Stimulated activated CD8-positive, alpha-beta memory T cell treated with anti-CD3 and anti-CD28 coated beads, Interleukin-15, amount 100 ng/mL, for 1 hour (primary cell): ENCODE measurements at places on chromosomes 3 and 15.

DNA sequence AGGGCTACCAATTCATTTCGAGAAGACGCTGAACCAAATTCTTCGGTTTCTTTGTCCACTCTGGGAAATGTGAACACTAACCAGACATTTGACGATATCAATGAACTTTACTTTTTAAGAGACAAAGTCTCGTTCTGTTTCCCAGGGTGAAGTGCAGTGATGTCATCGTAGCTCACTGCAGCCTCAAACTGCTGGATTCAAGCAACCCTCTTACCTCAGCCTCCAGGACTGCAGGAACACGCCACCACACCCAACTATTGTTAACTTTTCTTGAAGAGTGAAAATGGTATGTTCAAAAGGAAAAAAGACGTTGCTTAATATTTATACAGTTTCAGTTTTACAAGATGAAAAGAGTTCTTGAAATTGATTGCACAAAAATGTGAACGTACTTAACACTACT is 30.6 kb downstream of the MB21D2 start:
- no peak for DNase-seq

GRCh38 chr3:128374746-128375445 is 91.8 kb downstream of the DNAJB8 start:
- DNase-seq: no peak

GRCh38 chr3:17632401-17633100 is 109.9 kb downstream of the TBC1D5 start:
- no peak for DNase-seq

DNA sequence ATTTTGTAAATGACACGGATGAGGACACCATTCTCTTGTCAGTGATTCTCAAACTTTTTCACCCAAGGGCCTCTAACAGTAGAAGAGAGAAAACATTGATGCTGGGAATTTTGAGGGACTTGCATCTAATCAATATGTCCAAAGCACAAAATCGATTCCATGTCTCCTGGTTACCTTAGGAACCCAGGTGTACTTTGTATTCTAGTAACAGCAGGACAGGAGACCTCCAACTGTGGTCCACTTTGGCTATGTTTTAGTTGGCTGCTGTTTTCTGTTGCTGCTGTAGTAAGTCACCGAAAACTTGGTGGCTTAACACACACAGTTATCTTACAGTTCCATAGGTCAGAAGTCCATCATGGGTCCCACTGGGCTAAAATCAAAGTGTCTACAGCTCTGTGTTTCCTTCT is 24.4 kb upstream of the ZBTB38 start:
- no peak for DNase-seq

DNA sequence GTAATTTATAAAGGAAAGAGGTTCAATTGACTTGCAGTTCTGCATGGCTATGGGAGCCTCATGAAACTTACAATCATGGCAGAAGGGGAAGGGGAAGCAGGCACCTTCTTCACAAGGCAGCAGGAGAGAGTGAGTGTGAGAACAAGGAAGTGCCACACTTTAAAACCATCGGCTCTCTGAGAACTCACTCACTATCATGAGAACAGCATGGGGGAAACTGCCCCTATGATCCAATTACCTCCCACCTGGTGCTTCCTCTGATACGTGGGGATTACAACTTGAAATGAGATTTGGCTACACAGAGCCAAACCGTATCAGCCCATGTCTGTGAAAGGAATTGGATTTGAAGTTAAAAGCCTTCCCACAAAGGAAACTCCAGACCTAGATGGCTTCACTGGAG is 39.1 kb downstream of the TKT start:
- DNase-seq: no peak

DNA sequence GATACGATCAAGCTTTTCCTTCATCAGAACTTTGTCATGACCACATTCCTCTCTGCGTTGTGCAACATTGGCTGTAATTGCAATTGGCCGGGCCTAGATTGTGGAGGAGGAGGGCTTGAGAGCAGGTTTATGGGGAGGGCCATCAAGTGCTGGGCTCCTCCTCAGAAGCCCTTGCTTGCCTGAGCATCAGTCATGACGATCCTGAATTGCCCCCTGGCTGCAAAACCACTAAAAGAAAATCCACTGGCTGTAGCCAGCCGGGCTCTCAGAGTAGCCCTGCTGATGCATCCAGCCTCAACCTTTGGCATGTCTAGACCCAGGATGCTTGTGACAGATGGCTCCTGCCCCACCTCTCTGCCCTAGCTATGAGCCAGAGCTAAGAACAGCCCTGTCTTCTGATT is 13.4 kb upstream of the TRH start:
- no peak for DNase-seq

DNA sequence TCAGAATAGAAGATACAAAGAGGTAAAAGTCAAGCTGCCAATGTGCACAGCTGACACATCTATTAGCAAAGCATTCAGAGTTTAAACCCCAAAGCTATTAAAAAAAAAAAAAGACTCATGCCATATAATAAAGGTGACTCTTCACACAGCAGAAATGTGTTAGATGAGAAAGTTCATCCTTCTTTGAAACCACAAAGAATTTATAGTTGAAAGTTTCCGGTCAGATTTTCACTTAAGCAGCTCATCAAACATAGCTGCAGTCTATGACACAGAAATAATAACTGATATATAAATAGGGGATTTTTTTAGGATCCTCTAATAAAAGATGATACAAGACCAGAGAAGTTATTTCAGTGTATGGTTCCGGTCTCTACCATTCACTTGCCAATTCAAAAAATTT is 76.6 kb downstream of the WWTR1 start:
- no peak for DNase-seq

DNA sequence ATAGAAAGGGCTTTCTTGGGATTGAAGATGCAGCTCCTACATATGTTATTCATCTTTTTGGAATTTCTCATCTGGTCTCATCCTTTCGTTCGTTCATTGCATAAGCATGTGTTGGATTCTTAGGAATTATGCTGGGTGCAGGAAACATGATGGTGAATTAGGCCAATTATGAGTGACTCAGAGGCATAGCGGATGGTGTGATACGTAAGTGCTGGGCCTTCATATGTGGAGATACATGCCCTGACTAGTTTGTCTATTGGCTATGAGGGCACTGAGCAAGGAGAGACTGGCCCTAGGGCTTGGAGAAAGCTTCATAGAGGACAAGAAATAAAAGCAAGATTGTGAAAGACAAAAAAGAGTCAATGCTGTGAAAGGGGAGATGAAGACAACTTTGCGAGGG is 235.1 kb downstream of the MYRIP start:
- DNase-seq: no peak

DNA sequence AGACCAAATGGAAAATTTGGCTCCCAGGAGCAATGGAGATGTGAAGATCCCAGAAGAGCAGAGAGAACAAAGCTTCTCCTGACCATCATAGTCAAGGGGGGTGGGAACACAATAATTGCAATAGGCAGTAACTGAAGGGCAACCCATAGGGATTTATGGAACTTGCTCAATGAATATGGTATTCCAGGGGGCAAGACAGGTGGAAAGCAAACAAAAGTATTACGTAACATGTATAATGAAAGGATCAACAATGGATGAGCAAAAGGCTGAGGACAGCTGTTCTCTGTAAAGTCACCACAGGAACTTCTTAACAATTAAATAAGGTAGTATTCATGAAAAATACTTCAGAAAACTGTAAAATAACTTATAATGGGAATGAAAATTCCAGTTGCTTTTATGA is 226.1 kb downstream of the PCCB start:
- DNase-seq: no peak

GRCh38 chr3:32551496-32551895 is 19.2 kb downstream of the DYNC1LI1 start:
- DNase-seq: no peak

DNA sequence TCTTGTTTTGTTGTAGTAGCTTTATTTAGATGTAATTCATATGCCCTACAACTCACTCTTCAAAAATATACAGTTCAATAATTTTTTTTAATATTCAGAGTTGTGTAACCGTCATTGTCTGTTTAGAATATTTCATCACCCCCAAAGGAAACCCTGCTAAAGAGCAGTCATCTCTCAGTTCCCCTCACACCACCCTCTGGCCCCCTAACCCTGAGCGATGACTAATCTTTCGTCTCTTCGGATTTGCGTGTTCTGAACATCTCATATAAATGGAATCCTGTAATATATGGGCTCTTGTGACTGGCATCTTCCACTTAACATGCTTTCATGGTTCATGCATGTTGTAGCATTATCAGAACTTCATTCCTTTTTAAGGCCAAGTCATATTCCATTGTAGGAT is 183.8 kb downstream of the ATG7 start:
- DNase-seq: no peak

GRCh38 chr3:14842277-14842676 is 23.5 kb downstream of the FGD5 start:
- DNase-seq: no peak

DNA sequence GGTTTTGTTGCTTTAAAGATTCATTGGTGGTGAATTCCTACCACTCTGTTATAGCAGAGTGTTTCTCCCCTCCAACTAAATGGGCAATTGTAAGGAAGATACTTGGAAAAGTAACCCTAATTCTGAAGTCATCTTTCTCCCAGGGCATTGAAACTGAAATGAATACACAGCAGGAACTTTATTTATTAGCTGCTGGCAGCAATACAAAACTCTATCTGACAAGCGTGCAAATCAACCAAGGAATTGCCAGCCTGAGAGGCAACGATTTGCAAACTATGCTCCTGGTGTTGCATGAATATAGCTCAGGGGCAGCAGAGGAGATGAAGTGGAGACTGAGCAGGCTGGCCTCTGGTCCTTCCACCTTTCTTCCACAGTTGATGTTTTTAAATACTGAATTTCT is 48.9 kb downstream of the CD200R1 start:
- DNase-seq: no peak
